ENCODE measurements at places on chromosomes 5 and 9.

GRCh38 chr5:76861612-76862011 is 11.8 kb downstream of the S100Z start:
- no peak for DNase-seq

GRCh38 chr9:121360601-121361374 is 9.3 kb downstream of the STOM start:
- no peak for DNase-seq

GRCh38 chr5:173868096-173868880 is 19.9 kb upstream of the CPEB4 start:
- DNase-seq: no peak

- no peak for DNase-seq
Measured at GRCh38 chr9:18544456-18544855, 70.5 kb downstream of the ADAMTSL1 start.

GRCh38 chr9:121784731-121785411 is 133.4 kb downstream of the DAB2IP start:
- DNase-seq: no peak

- DNase-seq: no peak
Measured at GRCh38 chr9:32926911-32927310, 74.5 kb downstream of the APTX start.

DNA sequence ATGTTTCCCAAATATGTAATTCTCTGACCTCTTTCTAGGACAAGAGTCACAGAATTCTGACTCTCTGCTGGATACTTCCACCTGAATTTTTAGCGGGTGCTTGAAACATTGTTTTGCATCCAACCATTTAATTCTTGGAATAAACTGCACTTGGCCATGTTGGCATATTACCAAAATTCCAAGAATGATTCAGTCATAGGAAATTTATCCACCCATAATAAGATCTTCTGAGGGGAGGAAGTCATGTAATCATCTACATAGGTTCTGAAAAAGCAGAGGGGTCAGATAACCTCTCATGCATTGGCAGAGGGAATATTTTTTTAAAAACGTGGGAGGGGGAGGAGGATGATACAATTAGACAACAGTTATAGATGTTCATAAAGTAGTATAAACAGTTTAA is 156.9 kb downstream of the PAM start:
- DNase-seq: no peak

DNA sequence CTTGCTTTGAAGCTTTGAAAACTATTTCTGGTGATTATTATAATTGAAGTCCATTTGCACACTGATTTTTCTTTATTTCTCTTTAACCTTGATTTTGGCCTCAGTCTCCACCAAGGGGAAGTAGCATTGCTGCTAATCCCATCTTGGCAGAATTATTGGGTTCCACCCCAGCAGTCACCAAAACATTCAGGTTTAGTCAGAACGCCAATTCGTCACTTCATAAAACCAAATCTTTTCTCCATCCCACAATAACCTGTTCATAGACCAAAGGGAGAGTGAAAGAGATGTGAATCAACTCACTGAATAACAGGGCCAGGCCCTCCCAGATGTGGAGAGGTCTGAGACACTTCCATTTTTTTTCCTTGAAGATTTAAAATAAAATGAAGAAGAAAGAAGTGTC is 95.1 kb upstream of the VCAN start:
- no peak for DNase-seq

- no peak for DNase-seq
Measured at GRCh38 chr9:98491828-98492227, 216.9 kb downstream of the GABBR2 start.

All from CD4-positive, alpha-beta T cell treated with Interleukin-1 beta for 1 hour (primary cell).